LHCN-M2 (cell line): ENCODE measurements at places on chromosomes 6 and 20.

DNA sequence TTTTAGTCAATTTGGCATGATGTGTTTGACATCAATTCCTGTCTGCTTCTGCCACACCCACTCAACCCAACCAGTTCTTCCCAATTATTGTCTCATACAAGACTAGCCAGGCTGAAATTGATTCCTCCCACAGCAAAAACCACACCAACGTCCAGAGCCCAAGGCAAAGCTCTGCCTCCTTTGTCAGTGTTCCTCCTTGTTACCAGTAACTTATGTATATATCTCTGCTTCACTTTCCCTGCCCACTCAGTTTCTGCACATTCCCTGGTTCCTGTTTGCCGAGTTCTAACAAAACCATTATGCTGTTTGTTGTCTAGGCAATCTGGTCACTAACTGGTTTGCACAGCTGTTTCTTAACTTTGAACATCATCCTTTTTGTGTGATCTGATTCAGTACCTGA is 547.9 kb upstream of the PTCHD4 start:
- no peak for DNase-seq

GRCh38 chr6:113842165-113842564 is 15.0 kb upstream of the MARCKS start:
- DNase-seq = peak; percentile 56

DNA sequence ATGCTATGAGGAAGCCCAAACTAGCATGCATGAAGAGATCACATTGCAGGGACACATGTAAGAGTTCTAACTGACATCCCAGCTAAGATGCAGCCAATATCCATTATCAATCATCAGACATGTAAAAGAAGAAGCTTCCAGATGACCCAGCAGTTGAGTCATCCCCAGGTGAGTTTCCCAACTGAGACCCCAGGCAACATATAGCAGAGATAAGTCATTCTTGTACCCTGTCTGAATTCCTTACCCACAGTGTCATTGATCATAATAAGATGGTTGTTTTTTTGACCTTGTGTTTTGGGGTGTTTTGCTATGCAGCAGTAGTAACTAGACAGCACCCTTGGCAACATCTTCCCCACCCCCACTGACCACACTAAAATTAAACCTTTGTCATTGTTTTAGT is 18.9 kb downstream of the SIRPD start:
- DNase-seq = no peak

DNA sequence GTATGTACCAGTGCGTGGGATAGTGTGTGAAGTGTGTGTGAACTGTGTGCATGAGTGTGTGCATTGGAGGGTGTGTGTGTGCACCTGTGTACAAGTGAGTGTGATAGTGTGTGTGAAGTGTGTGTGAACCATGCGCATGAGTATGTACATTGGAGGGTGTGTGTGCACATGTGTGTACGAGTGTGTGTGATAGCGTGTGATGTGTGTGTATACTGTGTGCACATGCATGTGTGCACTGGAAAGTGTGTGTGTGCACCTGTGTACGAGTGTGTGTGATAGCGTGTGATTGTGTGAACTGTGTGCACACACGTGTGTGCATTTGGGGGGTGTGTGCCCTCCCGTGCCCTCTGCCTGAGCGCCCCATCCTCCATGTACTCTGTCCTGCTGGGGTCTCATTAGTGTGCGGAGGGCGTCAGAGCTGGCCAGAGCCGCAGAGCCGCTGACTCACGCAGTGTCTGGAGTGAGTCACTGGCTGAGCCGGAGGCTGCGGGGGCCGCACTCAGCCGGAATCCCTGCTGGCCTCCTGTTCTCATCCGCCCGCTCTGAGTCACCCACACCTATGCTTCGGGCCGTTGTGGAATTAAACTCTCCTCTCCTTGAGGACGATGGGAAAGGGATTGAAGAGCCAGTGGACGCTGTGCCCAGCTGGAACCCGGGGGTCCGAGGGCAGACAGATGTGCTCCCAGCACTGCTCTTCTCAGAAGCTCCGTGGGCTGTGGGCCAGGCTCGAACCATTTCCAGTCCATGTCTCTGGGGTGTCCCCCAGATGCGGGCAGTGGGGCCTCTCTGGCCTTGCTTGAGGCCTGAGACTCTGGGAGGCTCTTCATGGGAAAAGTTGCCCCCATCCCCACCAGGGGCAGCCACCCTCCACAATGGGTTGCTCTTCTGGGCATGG is 27.3 kb upstream of the STX16 start:
- DNase-seq = peak; percentile 91

DNA sequence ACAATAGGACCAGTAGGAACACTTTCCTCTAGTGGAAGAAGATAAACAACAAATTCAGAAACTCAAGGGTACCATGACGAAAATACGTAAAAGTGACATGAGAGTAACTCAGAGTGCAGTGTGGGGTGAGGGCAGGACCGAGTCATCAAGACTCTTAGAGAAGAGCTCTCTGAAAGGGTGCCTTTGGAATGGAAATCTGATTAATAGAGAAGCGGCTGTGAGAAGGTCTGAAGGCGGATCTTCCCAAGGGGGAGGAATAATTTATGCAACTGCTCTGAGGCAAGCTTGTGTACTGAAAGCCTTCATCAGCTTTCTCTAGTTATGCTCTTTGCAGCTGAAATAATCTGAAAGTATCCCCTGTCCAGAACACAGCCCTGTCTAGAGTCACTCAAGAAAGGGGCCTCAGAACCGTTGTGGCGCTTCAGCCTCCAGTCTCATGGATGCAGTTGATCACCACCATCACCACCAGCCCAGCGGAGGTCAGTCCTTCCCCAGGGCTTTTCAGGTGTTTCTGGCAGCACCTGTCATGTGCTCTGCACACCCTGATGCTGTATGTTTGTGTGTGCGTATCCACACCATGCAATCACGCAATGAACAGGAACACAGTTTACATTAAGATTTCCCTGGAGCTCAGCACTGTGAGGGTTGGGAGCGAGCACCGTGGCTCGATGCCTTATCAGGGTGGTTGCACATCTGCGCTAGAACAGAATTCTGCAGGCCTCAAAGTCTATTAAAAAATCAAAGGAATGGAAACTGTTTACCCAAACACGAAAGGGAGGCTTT is 396.5 kb downstream of the SMOC2 start:
- DNase-seq = no peak

DNA sequence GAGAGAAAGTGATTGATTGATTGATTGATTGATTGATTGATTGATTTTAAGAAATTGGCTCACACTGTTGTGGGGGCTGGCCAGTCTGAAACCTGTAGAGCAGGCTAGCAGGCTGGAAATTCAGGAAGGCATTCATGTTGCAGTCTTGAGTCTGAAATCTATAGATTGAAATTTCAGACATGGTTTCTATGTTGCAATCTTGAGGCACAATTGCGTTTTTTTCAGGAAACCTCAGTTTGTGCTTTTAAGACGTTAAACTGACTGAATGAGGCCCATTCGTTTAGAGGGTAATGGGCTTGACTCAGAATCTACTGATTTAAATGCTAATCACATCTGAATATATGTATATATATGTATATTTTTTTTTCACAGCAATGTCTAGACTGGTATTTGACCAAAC is 106.3 kb downstream of the STXBP5 start:
- DNase-seq = no peak

GRCh38 chr6:47529734-47530133 is 52.1 kb downstream of the CD2AP start:
- DNase-seq = no peak

- DNase-seq = no peak
Measured at GRCh38 chr6:133855276-133855990, 33.5 kb upstream of the TCF21 start.
